ENCODE measurements at places on chromosomes 7 and 10.

GRCh38 chr7:30682212-30683083, at the start of gene CRHR2:
Gene CRHR2, minus strand, starts transcription at chr7:30682456. Its CDS starts 176 bp downstream, at chr7:30682280.
- no peak for DNase-seq

GRCh38 chr7:33212144-33212543, 82.8 kb downstream of the BBS9 start:
- no peak for DNase-seq

DNA sequence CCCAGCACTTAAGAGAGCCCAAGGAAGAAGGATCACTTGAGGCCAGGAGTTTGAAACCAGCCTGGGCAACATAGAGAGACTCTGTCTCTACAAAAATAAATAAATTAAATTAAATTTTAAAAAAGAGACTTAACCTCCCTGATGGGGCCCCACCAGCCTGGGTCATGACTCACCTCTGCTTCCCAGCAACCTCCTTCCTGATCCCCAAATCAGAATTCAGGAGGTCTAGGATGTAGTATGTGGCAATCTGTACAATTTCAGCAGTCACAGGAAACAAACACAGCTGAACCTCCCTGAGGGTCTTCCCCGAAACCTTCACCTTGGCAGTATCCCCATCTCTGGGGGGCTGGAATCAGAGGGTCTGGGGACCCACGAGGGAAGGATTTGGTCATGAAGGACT, 9.7 kb upstream of the PPP1R35 start:
- DNase-seq, result no peak

DNA sequence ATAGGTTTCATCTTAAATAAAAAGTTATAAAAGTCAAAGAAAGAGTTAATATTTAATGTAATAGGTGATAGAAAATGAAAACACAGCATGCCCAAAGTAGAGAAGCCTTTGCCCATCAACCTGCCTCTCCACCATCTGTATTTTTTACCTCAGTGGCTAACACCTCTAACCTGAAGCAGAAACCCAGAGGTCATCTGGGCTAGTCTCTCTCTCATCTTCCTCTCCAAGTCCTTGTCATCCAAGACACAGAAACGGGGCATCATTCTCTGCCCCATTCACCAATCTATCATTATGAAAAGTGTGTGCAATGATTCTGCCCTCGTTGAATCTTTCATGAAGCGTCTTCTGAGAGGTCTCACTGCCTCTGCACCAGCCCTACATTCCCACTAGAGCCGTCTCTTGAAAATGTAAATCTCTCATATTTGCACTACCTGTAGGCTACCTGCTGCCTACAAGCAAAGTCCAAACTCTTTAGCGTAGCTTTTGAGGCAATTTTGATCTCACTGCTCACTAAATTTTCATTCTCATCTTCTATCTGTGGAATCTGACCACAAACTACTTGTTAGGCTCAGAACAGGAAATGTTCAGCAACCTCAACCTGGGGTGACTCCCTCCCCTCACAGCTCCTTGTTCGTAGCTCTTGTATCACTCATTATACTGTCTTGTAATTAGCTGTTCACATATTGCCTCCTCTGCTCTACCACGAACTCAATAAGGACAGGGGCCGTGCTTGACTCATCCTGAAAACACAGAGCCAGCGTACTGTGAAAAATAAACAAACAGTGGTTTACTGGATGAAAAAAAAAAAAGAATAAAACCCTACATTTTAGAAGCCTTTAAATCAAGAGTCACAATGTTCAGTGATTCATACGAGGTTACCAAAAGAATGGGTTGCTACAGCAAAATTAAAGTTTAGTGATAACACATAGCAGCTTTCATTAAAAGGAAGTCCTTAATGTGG, 83.1 kb downstream of the CTNNA3 start:
- no peak for DNase-seq

DNA sequence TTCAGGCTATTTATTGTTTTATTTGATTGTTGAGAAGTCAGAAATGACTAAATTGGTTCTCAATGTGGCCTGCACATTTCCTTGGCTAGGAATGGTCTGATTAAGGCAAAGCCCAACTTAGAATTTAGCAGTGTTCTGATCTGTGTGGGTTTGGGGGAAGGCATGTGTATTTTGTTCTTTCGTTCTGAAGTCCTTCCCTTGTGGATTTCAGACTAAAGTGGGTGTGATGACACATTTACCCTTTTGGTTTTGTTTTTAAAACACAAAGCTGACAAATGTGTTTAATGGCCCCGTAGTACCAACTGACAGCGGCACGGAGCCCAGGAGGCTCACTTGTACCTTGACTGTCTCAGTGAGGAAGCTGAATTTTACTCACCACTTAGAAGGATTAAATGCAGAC, 452.3 kb upstream of the GALNT17 start:
- DNase-seq, result no peak

DNA sequence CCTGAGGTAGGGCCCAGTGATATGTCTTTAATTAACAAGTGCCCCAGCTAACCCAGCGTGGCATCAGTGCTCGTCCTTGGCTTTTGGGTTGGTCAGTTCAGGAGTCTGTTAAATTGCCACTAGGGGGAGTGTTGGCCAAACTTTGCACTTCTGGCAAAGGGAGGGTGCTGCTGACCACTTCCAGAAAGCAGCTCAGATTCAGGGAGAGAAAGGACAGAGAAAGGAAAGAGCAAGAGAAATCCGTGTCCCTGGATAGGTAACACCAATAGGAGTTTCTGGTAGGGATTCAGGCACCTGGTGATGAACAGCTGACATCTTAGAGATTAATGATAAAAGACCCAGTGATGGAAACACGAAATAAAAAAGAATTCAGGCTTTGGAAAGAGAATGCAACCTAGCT, 243.1 kb upstream of the AOAH start:
- peak; percentile 82 for DNase-seq

GRCh38 chr7:5422396-5423305, 983 bp downstream of the TNRC18 start:
- peak; percentile 50 for DNase-seq

DNA sequence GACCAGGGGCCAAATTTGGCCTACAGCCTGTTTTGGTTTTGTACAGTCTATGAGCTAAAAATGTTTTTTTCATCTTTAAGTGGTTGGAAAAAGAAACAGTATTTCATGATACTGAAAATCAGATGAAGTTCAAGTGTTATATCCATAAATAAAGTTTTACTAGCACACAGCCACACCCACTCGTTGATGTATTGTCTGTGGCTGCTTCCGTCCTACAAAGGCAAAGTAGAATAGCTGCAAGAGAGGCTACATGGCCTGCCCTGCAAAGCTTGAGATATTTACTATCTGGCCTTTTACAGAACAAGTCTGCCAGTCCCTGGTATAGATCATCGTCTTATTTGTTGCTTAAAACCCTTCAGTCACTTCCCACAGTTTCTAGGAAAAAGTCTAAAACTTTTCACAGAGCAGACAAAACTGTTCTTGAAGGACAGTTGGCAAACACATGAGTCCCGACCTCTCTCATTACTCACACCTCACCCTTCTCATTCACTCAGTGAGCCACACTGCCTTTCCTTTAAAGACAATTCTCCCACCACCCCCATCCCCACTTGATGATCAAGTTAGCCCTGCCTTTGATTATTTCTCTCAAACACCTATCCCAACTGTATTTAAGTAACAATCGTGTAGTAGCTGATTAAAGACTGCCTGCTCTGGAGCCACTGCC, 9.9 kb downstream of the RHEB start:
- DNase-seq, result no peak

DNA sequence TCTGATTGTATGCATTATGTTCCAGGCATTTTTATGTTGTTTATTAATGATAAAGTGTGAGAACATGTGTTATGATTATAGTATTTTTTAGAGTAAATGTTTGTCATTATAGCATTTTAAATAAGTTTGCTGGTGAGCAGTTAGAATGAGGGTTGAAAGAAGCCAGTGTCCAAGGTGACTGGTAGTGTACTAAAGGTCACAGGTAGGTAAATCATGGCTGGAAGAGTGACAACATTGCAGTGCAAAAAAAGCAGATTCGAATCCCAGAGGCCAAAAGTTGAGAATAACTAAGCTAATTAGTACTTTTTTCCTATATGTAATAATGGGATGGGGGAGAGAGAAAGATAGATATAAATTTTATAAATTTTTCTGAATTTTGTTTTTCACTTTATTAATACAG, 44.0 kb downstream of the RSBN1L start:
- DNase-seq, result no peak

DNA sequence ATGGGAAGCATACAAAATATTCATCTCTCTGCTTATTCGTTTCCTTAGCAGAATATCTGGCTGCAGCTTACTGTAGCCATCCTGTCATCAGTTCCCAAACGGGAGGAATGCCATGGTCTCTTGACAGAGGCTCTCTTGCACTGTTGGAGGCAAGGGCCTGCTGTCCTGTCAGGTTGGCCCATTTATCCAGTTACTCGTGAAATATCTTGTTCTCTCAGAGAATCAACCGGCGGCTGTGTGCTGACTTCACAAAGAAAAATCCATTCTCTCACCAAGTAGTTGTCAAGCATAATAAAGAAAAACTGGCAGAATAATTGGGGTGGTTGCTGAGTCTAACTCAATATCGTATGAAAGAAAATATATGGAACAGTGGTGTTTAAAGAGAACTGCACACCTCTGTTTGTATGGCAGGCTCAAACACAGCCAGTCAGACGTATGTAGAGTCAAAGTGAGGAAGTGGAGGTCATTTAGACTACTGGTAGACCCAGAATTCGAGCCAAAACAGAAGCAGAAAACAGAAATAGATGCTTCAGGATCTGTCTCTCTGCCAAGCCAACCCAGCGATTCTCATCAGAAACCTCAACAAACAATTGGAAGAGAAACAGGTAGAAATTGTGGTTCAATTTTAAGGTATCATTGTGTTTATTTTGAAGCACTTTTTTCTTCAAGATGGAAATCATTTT, 349.2 kb upstream of the PRKCQ start:
- peak; percentile 20 for DNase-seq

- no peak for DNase-seq
Observed at GRCh38 chr10:29973921-29974320, 85.5 kb downstream of the JCAD start.

- DNase-seq, result no peak
Observed at GRCh38 chr7:156661637-156662036, 21.1 kb downstream of the RNF32 start.

DNA sequence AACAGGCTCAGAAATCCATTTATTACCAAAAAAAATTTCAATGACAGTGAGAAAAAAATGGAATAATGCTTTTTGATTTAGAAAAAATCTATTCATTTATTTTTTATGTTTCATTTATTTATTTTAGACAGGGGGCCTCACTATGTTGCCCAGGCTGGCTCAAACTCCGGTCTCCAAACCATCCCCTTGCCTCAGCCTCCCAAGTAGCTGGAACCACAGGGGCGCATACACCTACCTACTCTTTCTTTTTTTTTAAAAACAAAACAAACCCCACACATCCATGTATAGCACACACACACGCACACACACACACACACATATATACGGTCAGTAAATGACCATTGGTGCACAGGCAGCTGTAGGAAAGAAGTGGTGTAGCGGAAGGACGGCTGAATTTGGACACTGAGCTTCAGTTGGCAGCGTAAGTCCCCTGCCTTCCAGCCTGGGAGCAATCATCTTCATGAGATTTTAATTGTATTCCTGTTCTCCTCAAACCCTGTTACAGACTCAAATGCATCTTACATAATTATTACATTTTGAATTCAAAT, 28.8 kb downstream of the ARL4A start:
- no peak for DNase-seq

- DNase-seq, result no peak
Observed at GRCh38 chr10:68222391-68222790, 9.5 kb downstream of the ATOH7 start.

GRCh38 chr7:38195804-38196595, 18.0 kb downstream of the STARD3NL start:
- peak; percentile 38 for DNase-seq

GRCh38 chr7:142345811-142346210, 88.0 kb upstream of the PRSS58 start:
- no peak for DNase-seq

- DNase-seq, result no peak
Observed at GRCh38 chr10:109898666-109899355, 24.5 kb downstream of the XPNPEP1 start.

GRCh38 chr10:91709394-91709798, 76.5 kb upstream of the PPP1R3C start:
- DNase-seq, result no peak
